Thymus (tissue), 14 donors: ENCODE measurements at places on chromosomes 7 and 10.

DNA sequence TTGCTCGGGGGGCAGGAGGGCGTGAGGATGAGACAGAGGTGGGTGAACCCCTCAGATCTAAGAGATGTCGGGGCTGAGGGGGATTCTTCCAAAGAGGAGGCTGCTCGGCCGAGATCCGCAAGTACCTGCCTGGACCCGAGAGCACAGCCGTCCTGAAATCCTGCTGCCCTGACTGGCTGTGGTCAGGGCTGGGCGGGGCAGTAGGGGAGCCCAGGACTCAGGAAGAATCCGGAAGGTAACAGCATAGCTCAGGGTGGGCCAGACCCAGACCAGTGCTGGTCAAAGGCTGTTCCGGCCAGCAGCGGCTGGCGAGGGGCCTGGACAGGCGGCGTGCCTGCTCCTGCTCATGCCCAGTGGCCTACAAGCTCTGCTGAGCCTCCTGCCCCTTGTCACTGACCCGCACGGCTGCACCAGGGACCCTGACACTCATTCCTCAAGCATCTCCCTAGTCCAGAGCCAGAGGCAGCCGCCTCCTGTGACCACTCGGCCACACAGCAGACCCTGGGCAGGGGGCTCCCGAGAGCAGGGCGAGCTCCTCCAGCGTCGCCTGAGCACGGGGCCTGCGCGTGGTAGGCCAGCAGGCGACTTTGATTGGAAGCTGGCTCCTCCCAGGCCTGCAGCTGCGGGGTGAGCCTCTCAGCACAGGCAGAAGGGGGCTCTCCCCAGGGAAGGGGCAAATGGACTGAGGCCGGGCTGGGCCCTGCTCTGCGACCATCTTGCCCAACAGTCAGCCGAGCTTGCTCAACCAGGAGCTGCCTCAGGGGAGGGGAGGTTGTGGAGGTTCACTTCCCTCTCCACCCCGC lies 3.1 kb upstream of the ADAP1 start:
- no peak for DNase-seq

DNA sequence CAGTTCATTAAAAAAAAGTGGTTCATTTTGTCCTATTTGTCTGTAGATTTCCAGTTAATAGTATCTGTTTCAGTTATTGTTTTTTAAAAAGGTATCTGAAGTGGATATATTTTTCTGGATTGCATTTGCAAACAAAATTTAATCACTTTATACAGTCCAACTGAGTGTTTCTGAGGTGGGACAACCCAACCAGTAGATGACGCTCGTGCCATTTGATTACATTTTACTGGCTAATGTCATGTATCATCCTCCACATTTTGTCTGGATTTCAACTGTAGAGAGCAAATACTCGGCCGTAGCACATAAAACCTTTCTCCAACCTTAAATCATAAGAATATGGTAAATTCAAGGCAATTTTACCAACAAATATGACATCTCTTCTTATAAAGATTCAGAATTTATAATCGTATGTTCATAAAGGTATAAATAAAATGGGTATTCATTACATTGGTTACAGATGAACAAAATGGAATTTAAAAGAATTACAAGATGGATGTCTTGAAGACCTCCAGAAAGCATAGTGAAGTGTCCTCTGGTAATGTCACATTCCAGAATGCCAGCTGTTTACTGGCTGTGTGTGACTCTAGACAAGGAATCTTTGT lies 789.0 kb downstream of the PHTF2 start:
- no peak for DNase-seq

DNA sequence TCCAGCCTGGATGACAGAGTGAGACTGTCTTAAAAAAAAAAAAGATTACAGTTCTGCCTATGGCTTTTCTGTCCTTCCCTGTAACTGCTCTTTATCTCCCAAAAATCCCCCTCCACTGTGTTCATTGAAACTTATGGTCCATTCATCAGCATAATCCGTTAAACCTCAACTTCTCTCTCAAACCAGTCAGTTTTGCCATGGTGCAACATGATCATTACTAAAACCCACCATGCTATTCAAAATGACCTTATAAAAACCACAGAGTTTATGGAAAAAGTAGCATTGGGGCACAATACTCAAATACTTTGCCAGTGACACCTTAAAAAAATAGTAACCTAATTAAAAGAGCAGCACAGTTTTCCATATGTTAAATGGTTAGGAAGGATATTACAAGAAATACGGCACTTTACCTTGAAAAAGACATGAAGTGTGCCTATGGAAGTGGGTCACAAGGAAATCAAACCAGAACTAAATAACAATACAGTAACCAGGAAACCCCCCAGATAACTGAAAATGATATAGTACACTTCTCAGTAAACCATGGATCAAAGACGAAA lies 74.0 kb upstream of the ST8SIA6 start:
- no peak for DNase-seq

DNA sequence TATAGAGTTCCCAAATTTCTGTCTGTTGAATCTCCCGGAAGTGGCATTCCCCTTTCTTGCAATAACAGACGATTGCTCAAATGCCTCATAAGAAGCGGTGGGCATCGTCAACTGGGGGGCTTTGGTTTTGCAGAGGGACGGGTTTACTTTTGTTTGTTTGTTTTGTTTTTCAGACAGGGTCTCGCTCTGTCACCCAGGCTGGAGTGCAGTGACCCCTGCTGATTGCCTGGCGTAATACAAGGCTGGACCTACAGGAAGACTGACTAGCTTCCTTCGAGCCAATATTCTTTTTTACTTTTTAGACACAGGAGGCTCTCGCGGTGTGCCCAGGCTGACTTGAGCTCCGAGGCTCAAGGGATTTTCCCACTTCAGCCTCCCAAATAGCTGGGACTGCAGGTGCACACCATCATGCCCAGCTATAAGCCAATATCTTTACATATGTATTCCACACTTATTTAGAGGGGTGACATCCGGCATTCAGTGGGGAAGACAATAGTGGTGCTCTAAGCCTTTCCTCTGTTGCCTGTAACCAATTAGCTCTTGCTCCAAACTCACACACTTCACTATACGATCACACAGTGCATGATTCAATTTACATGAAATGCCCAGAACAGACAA lies 58.1 kb downstream of the FHIP2A start:
- peak; percentile 23 for DNase-seq

- DNase-seq: no peak
These were observed 47.4 kb downstream of the ORC5 start for GRCh38 chr7:104160375-104160774.

DNA sequence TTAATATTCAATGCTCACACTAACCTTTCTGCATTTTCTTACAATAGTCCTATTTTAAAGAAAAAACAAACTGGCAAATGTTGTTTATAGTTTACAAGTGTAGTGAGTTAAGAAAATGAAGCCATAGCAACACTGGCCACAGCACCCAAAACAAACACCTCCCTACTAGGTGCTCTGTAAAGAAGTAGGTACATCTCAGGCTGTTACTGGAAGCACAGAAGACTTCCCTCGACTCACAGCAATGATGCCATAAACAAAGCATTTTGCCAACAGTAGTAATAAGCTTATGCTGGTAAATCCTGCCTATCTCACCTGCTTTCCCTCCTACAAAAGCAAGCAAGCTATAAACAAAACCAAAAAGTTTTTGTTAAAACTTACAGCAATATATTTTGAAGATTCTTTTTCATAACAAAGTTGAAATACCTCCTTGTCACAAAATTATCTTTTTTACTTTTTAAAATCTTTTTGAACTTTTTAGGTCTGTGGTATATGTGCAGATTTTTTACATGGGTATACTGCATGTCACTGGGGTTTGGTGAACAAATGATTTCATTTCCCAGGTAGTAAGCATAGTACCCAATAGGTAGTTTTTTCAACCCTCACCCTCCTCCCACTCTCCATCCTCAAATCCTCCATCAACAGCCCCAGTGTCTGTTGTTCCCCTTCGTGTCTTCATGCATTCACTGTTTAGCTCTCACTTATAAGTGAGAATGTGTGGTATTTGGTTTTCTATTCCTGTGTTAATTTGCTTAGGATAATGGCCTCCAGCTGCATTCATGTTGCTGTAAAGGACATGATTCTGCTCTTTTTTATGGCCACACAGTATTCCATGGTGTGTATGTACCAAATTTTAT lies 28.4 kb downstream of the COA1 start:
- DNase-seq: no peak

GRCh38 chr7:134367956-134368749 lies 51.4 kb upstream of the SLC35B4 start:
- DNase-seq: no peak

DNA sequence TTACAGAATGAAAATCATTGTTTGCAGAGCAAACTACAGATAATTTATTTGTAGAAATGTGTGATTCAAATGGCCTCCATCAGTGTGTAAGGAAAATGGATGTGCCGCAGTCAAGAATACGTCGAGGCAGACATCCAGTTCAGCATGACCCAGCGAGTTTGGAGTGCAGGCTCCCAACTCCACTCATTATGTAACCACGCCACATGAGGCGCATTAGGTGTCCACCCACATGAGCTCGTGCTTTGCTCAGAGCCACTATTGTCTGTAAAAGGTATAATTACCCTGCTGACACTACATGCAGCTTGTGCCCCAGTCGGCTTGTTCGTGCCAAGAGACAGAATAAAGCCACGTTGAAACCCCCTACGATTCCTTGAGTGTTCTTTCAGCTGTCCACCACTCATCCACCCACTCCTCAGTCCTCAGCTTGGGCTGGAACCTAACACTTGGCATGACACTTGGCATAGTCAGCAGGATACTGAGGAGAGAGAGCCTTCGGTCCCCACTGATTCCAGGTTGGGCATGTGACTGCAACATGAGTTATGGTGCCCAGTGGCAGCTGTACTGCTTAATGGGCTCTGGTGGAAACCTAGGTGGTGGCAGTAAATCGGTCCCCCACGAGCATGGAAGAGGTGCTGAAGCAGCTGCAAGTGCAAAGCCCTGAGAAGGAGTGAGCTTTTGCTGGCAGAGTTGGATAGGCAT lies 102.7 kb downstream of the BICC1 start:
- no peak for DNase-seq

- DNase-seq: no peak
These were observed 10.1 kb upstream of the LAT2 start for GRCh38 chr7:74199551-74200355.

DNA sequence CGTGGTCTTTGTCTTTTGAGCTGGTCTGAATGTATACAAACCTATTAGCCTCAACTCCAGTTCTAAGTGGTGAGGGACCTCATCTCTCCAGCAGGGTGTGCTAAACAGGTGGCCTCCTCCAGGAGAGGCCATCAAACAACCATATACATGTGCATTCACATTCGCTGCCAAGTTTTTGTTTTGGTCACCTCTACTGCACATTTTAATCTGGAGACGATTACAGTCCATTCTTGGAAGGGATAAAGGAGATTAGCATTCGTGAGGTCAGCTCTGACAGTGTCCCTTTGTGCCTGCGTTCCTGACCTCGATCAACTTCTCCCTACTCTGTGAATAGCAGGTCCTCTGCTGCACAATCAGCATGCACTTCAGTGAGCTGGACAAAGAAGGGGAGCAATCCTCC lies 60.8 kb downstream of the RHOBTB1 start:
- no peak for DNase-seq

DNA sequence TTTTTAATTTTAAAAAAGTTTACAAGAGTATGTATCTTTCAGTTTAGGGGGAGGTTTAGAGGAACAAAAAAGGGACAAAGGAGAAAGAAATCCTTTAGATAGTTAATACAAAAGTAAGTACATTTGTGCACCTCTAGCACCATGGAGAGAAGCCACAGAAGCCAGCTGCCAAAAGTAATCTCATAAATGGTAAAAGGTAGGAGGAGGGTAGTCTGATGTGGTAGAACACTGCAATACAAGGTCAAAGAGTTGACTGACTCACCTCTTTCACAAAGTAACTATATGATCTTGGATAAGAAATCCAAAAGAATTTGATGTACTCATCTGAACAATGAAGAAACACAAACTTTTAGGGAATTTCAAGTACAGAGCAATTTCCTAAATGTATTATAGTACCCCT lies 68.1 kb downstream of the CNOT4 start:
- no peak for DNase-seq

GRCh38 chr10:3430501-3430900 lies 257.9 kb upstream of the PITRM1 start:
- no peak for DNase-seq

- no peak for DNase-seq
These were observed 79.2 kb downstream of the NRF1 start for GRCh38 chr7:129690701-129691100.

DNA sequence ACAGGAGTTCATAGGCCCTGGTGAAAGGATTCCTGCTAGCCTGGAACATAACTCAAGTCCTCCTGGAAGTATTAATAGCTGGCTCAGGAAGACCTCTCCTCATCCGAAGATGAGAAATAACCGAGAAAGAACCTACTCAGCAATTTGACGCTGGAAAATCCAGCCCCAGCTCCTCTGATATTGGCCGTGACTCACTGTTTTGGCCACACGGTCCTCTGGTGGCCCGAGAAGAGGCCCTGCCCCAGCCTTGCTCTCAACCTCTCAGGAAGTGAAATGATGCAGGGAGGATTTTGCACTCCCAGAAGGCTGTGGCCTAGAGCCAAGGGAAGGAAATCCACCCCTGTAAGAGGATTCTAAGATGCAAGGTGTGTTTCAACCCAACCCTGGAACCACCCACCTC lies 121.6 kb downstream of the MTPAP start:
- DNase-seq: no peak

GRCh38 chr7:90267263-90267858 lies 22.4 kb downstream of the CFAP69 start:
- DNase-seq: no peak

GRCh38 chr7:102813191-102814024 lies 64.6 kb downstream of the FAM185A start:
- no peak for DNase-seq

- DNase-seq: no peak
These were observed 12.2 kb upstream of the HYCC1 start for GRCh38 chr7:23026164-23026563.

- DNase-seq: no peak
These were observed 418.1 kb downstream of the PLXNA4 start for GRCh38 chr7:132158166-132158565.

DNA sequence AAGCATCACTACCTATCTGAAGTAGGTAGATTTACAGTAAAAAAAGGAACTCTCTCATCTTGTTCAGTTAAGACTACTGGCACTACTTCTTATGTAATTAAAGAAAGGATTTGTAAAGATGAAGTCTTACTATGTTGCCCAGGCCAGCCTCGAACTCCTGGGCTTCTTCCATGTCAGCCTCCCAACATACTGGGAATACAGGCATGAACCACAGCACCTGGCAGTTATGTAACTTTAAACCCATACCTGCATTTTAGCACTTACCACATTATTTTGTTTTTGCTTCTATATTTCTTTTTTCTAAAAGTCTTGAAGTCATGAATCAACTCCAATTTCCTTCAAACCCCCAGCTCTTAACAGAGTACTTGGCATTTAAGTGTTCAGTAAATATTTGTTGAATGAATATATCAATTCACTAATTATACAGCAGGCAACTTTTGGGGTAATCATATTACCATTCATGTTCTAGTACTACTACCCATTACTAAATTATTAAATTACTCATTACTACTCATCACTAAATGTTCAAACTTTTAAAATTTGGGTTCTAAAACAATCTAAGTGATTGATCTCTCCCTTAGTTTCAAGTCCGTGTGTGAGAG lies 31.6 kb upstream of the CCDC71L start:
- DNase-seq: no peak

- no peak for DNase-seq
These were observed 70.5 kb downstream of the ITGB1 start for GRCh38 chr10:32887481-32887880.
